Fibroblast of skin of left biceps (primary cell): ENCODE measurements at places on chromosomes 5 and 9.

DNA sequence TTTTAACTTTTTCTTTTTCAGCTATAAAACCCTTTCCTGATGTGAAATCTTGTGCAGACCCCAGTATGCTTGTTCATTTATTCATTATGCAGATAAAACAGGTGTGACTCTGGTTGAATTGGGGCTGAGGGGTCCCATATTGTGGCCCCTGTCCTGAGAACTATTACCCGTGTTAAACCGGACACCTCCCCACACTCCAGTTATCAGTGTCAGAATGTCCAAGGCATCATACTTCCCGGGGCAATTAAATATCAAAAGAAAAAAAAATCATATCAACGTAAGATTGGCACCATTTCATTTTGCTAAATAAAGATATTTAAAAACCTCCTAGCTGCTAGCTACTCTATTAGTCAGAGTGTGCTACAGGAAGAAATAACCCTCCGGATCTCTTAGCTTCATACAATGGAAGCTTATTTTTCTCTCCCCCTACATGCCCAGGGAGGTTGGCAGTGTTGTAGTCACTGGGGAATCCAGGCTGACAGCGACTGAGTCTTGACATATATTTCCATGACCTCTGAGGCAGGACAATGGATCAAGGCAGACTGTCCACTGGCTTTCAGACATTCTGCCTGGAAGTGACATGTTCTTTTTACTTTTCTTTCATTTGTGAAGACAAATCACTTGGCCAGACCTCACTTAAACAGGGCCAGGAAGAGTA, 170.0 kb downstream of the SEC61B start:
- DNase-seq = no peak

- DNase-seq = no peak
Observed at GRCh38 chr9:127182901-127183746, 60.7 kb upstream of the ANGPTL2 start.

GRCh38 chr5:94184870-94185269, 433.5 kb downstream of the KIAA0825 start:
- DNase-seq = no peak

DNA sequence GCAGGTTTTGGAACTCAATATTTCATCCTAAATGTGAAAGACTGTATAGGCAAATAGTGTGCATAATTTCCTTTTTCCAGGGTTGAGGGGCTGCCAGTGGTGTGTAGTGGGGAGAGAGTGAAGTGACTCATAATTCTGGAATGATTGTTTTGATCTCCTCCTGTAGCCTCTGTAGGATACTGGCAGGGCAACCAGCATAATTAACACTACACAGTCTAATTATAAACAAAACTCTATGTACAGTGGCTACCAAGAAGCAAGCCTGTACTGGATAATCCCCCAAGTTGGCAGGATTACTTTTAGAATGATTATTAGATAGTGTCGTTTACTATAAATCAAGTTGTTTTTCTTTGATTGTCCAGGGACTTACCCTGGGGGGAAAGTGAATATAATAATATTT, 32.2 kb downstream of the LNPEP start:
- peak; percentile 18 for DNase-seq

GRCh38 chr9:96813607-96814006, 35.7 kb upstream of the ZNF510 start:
- no peak for DNase-seq

DNA sequence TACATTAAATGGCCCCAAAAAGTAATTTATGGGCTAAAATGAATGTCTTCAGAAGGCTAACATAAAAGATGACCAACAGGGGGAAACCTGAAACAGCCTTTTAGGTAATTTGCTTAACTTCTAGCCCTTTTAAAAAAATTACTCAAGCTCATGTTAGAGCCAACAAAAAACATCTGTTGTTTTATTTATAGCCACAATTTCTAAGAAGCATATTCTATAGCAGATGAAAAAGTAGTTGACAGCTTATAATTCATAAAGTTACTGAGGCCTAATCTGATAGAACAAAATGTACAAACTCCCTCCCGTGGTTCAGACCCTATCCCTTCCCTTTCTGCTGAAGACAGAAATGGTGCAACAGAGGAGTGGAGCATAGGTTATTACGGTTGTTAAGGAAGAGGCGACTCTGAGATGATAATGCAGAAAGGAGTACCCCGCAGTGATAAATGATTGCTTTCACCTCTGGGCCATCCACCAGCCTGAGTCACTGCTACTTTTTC, 46.1 kb downstream of the PIK3R1 start:
- no peak for DNase-seq

DNA sequence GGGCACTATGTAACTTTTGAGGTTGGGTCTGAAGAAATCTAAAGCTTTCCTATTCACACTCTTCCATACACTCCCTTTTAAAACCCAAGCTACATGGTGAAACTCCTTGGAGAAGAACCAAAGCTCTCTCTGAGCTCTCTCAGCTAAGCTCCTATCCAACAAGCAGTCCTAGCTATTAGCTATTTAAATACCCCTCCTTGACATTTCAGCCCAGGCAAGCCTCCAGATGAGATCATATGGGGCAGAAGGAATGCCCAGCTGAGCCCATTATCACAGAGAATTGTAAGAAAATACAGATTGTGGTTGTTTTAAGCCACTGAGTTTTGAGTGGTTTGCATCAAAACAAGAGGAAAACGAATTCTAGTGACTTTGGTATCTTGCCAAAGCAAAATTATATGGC, 15.2 kb downstream of the HSPB3 start:
- DNase-seq = peak; percentile 37

DNA sequence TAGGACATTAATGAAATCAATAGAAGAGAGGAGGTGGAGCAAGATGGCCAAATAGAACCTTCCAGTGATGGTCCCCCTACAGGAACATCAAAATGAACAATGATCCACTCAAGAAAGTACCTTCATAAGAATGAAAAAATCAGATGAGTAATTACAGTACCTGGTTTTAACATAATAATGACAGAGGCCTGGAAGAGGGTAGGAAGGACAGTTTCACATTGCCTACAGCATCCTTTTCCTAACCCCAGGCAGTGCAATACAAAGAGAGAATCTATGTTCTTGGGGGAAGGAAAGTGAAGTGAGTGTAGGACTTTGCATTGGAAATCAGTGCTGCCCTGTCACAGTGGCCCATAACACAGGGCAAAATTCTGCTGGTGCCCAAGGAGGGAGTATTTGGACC, 81.2 kb upstream of the SPTLC1 start:
- DNase-seq = no peak
